ENCODE measurements at places on chromosomes 12 and 14. TPM values are rescaled to one million over a fixed set of nuclear protein-coding genes. Genes with fewer than 3 reads are reported as not detected.
A peak's percentile ranks its signal among the peaks of the same experiment; 100 is the strongest.

Gene IL31
- total RNA-seq: not detected

Gene BRF1
- total RNA-seq: 32.7 TPM

Gene CLEC1A
- 8.9 TPM for total RNA-seq

DNA sequence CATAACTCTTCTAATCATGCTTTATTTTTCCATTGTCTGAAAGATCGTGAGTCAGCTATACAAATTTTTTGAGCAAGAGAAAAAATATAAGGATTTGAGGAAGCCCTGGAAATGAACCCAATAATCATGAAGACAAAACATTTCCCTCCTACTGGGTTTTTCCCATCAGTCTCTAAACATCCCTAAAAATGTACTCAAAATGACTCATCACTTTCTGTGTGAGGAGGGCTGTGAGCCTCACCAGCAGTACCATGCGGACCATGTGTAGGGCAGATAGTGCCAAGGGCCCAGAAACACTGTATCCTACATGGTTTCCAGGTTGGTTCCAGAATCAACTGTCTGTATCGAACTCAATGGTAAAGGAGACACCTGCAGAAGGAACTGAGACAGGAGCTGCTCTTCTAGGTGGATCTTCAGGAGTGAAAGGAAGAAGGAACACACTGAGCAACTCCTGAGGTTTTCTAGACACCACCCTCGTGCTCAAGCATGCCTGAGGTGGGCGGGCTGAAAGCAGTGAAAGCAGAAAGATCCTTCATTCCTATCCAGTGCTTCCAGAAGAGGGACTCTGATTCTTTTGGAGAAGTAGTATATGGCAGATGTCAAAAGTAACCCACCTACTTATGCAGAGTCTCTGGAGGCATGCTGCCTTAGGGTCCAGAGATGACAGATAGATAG, 48.6 kb upstream of the RHOJ start:
- no peak for DNase-seq
- H3K4me1 ChIP-seq: no peaks in the 10 kb centered on the region
- no peaks in the 10 kb centered on the region for H3K36me3 ChIP-seq
- no peak overlapping the region for H3K27ac ChIP-seq

- no peaks in the 10 kb centered on the region for H3K36me3 ChIP-seq
- no peaks in the 10 kb centered on the region for H3K4me1 ChIP-seq
- no peak for DNase-seq
- no peaks in the 10 kb centered on the region for H3K27me3 ChIP-seq
- H3K27ac ChIP-seq: no peak overlapping the region
These were observed 9.4 kb upstream of the PTGR2 start for GRCh38 chr14:73842201-73842600.

- no peak overlapping the region for H3K4me3 ChIP-seq
- no peaks in the 10 kb centered on the region for H3K36me3 ChIP-seq
- H3K27ac ChIP-seq: no peak overlapping the region
- no peaks in the 10 kb centered on the region for H3K27me3 ChIP-seq
- no peak for DNase-seq
These were observed 450.3 kb downstream of the RMST start for GRCh38 chr12:97912943-97913342.

GRCh38 chr14:24873551-24873950, 176.4 kb downstream of the STXBP6 start:
- H3K4me3 ChIP-seq: no peak overlapping the region
- H3K4me1 ChIP-seq: no peaks in the 10 kb centered on the region
- H3K27me3 ChIP-seq: no peaks in the 10 kb centered on the region
- no peak for DNase-seq

DNA sequence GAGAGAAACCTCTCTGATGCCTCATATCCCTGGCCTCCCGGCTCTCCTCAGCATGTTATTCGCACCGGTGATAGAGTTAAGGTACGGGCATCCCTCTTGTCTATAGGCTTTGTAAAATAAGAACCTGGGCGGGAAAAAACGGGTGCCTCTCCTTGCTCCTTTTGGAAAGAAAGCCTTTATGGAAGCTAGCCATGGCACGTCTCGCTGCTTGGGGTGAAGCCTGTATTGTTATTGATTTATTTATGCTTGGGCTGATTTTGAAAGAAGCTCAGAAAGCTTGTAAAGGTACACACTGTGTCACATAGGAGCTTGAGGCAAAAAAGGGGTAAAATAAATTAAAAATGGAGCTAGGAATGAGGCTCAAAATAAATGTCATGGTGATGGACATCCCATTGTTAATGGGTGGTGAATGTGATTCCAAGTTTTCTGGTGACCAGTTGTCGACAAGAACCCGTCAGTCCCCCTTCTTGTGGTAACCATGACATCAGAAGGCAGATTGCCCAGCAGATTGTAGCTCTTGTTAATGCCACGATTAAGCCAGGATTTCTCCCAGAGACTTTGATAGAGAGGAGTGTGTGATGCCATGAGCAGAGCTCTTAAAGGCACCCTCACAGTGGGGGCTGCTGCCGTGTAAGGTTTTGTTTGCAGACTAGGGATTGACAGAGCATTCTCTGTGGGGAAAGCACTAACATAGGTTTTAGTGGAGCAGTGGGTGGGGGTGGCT, 50.4 kb upstream of the ASPG start:
- H3K36me3 ChIP-seq: no peaks in the 10 kb centered on the region
- H3K4me3 ChIP-seq: no peak overlapping the region
- peaks cover 4% of the 10 kb centered on the region for H3K27me3 ChIP-seq
- H3K4me1 ChIP-seq: no peaks in the 10 kb centered on the region
- no peak overlapping the region for H3K27ac ChIP-seq
- no peak for DNase-seq

GRCh38 chr12:81615026-81615588, 144.0 kb downstream of the PPFIA2 start:
- no peak overlapping the region for H3K27ac ChIP-seq
- DNase-seq: no peak
- no peaks in the 10 kb centered on the region for H3K27me3 ChIP-seq
- H3K4me3 ChIP-seq: no peak overlapping the region
- no peaks in the 10 kb centered on the region for H3K36me3 ChIP-seq
- no peaks in the 10 kb centered on the region for H3K4me1 ChIP-seq

DNA sequence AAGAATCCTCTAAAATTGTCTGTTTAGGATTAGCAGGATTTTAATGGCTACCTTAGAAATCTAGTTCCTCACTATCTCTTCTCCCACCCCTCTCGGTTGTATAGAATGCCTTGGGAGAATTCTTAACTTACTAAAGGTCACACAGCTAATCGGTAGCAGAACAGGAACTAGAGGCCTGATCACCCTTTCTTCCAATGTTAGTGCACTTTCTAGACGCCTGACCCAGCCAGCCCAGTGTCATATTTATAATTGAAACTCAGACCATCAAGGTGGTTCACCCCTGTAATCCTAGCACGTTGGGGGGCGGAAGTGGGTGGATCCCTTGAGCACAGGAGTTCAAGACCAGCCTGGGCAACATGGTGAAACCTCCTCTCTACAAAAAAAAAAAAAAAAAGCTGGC, 1.7 kb downstream of the TIGAR start:
- no peak for DNase-seq
- H3K4me3 ChIP-seq: peak overlapping the region; percentile 92
- H3K27ac ChIP-seq: no peak overlapping the region
- H3K36me3 ChIP-seq: no peaks in the 10 kb centered on the region

Measured in left lung (tissue), 14 donors.